ENCODE measurements at places on chromosomes 13 and 19. TPM values are rescaled to one million over a fixed set of nuclear protein-coding genes. Genes with fewer than 3 reads are reported as not detected.

TRPM4 gene
- 17.1 TPM for total RNA-seq

ITGBL1 gene
- 56.5 TPM for total RNA-seq

KCNRG gene
- 3.0 TPM for total RNA-seq

CYP4F8 gene
- not detected for total RNA-seq

COMMD6 gene
- 17.7 TPM for total RNA-seq

N4BP2L1 gene
- total RNA-seq: 2.0 TPM

MADCAM1 gene
- total RNA-seq: not detected

FGF14 gene
- total RNA-seq: 0.33 TPM

ZNF112 gene
- 7.6 TPM for total RNA-seq

KLK14 gene
- total RNA-seq: not detected

LDLR gene
- 333 TPM for total RNA-seq

Measured in uterine smooth muscle cell (primary cell).